ENCODE measurements at places on chromosomes 3 and 15.
A peak's percentile ranks its signal among the peaks of the same experiment; 100 is the strongest.

GRCh38 chr3:173889596-173889995, 492.1 kb downstream of the NLGN1 start:
- DNase-seq, result no peak

DNA sequence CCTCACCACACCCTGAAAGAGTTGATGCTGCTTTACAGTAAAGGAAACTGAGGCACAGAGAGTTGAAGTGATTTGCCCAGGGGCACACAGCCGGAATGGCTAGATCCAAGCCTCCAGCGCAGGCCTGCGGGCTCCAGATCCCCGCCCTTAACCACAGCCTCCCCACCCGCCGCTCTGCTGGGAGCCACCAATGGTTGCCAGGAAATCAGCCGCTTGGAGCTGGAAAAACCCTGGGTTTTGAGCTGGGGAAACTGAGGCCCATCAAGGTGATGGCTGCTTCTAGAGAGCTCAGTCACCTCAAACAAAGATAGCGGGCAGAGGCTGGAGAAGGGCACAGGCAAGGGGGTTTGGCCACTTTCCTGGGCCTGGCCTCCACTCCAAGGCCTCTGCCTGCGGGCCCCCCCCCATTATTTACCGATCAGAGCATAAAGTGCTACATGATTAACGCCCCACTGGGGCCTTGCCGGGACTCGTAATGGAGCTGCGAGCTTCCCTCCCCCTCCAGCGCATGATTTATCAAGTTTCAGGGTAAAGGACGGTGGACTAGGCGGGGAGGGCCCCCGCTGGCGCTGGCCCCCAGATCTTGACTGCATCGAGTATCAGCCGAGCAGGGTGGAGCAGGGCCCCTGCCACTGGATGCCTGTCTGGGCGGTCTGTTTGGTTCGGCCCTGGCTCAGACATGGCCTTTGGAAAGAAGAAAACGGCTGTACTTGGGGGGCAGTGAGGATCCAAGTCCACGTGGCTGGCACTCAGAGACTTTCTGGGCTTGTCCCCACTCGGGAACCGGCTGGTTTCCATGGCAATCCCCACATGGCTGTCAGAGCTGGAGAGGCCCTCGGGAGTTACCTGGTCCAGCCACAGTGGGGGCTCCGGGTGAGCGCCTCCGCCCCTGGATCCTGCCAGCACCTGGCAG, 9.1 kb downstream of the PLXND1 start:
- DNase-seq, result no peak

- peak; percentile 73 for DNase-seq
These were observed 23.5 kb downstream of the DNAH1 start for GRCh38 chr3:52339612-52340011.

DNA sequence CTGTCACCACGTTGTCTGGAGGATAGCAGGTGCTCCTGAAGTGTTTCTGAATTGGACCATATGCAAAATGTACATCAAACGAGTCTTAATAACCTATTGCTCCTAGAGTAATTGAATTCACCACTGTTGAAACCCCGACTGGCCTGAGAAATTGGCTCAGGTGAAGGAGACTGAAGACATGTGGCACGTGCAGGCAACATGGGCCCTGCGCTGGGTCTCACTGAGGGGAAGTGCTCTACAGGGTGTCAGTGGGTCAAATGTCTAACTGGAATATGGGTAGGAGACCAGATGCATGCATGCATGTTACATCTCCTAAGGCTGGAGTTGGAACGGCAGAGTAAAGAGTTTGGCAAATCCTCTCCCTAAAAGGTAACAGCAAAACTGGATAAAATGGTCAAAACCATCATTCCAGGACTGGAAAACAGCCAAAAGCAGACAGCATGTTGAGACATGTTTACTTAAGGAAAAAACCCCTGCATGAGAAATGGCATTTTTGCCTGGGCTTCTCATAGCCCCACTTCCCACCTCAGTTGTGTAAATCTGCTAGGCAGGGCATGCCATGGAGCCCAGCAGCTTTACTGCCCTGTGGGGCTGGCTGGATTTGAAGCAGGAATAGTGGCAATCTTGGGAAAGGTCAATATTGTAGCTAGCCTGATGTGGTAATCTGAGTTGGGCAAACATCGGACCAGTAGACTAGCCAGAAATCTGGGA, 131.3 kb downstream of the TJP1 start:
- DNase-seq, result no peak

DNA sequence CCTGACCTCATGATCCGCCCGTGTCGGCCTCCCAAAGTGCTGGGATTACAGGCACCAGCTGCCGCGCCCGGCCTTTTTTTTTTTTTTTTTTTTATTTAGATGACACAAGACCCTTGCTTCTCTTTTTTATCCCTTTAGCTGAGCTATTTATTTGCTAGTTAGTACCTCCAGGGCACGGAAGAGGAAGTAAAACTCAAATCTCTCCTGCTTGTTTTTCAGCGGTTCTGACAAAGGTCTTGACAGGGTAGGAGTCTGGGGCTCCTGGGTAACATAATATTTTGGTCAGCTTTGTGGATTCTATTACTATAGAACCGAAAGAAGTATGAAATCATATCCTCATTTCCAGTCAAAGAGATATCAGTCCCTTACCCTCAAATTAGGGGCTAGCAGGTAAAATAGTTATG, 44.0 kb upstream of the ETV5 start:
- DNase-seq, result peak; percentile 85

- no peak for DNase-seq
These were observed 76.6 kb downstream of the LRRFIP2 start for GRCh38 chr3:37097776-37098175.

DNA sequence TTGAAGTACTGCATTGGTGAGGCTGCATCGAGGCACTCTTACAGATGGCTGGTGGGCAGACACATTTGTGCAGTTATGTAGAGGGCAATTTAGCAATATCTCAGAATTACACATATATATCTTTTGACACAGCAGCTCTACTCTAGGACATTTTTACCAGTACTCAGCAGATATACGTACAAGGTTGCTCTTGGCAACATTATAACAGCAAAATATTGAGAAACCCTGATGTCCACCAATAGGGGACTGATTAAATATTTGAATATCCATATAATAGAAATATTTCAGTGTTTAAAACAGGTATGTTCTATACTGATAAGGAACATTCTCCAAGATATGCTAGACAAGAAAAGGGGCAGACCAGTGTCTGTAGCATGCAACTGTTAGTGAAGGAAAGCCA, 7.9 kb upstream of the FBXO22 start:
- DNase-seq, result no peak

- no peak for DNase-seq
These were observed 72.1 kb downstream of the APBA2 start for GRCh38 chr15:28957606-28958498.

- no peak for DNase-seq
These were observed 53.8 kb upstream of the CORO2B start for GRCh38 chr15:68524753-68525584.

- no peak for DNase-seq
These were observed 15.3 kb downstream of the LMLN start for GRCh38 chr3:197975311-197975710.

DNA sequence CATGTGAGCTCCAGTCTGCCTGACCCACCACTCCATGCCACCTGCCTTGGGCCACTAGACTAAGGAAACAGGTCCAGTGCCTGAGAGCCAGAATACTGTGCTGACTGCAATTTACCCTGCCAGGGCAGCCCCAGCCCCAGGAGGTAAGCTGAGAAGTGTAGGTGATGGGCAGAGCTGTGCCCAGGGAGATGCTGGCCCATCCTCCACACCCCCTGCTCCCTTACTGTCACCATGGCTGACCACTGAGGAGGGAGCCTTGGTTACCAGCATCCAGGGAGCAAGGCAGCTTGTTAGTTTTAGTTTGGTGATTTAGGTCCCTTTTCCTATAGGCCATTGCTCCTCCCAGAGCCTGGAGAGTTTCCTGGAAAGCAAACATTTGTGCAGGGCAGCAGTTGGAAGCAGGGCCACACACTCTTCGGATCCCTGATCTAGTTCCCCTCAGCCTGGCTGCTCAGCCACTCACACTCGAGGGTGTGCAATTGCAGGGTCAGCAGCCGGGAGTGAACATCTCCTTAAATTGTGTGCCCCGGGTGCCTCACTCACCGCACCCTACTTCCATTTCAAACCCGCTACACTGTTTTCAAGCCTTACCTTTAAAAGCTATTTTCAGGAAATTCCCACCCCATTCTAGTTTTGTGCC, 2.0 kb downstream of the GALNT15 start:
- DNase-seq, result no peak

DNA sequence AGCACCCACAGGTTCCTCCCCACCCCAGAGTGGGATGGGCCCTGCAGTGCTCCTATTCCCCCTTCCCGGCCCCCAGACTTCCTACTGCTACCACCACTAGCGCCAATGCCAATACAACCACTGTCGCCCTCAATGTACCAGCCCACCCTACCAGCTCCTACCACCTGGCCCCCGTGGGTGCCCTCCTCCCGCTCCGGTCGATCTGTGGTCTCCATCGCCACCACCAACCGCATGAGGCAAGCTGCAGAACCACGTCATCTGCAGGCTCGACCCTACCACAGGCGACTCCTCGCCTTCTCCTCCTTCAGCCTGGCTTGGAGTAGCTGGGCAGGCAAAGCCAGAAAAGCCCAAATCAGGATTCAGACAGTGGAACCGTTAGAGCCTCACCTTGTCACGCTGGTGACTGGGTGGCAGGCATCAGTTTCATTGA, 179.3 kb downstream of the POTEB3 start:
- DNase-seq, result peak; percentile 0

DNA sequence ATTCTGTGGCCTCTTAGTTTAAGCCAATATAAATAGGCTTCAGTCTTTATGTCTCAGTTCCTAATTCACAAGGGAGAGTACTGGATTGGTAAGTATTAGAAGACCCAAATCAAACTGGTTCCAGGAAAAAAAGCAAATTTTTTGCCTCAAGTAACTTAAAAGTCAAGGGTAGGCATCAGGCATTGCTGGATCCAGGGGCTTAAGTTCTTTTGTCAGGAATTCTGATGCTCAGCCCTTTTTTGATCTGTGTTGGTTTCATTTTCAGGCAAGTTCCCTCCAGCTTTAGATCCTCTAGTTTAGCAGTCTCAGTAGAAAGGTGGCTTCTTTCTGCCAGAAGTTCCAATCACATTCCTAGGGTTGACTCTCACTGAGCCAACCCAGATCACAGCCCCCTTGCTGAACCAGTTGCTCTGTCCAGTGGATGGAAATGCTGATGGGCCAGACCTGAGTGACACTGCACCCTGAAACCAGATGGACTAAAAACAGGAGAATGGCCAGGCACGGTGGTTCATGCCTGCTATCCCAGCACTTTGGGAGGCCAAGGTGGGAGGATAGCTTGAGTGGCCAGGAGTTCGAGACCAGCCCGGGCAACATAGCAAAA, 253.5 kb downstream of the SHQ1 start:
- no peak for DNase-seq

DNA sequence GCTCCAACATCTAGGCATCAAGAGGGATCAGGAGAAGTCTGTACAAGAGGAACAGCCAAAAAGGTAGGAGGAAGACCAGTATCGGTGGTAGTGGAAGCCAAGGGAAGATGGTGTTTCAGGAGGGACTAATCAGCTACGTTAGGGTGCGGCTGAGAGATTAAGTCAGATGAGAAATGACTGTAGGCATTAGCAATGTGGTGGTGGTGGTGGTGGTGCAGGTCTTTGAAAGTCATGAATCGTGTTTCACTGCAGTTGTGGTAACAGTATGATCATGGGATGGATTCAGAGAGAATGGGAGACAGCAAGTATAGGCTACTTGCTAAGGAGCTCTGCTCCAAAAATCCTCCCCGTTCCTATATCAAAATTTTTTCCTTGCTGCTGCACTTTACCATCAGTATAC, 35.5 kb downstream of the ASTE1 start:
- no peak for DNase-seq

DNA sequence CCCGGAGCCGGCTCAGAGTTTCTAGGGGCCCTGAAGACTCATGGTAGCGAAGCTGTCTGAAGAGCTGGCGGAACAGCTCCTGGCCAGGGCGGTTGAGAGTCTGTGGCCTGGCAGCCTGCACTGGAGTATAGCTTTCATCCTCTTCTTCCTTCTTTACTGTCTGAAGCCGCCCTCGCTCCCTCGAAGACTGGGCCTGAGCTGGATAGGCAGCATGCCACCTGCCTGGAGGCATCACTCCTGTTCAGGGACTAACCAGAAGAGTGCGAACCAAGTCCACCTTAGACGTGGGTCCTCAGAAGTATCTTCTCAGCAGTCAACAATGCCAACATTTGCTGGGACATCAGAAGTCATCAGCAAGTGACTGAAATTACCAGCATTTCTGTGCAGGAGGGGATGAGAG, 22.2 kb downstream of the ZNF445 start:
- DNase-seq, result no peak

DNA sequence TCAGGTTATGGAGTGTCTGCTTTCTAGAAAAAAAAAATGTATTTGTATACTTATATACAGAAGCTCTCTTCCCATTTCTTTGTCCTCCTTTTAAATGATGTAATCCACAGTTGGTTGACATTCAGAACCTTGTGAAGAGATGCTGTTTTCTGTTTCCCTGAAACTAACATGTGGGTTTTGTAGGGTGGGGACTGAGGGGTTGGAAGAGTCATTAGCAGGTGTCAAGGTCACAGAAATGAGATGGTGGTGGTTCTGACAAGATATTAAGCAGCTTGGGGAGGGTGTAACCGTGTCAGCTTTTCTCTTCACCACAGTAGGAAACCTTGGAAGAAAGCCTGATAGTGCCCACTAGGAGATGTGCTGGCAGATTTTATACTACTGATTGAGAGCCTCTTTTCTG, 2.4 kb downstream of the RASA2 start:
- peak; percentile 21 for DNase-seq

DNA sequence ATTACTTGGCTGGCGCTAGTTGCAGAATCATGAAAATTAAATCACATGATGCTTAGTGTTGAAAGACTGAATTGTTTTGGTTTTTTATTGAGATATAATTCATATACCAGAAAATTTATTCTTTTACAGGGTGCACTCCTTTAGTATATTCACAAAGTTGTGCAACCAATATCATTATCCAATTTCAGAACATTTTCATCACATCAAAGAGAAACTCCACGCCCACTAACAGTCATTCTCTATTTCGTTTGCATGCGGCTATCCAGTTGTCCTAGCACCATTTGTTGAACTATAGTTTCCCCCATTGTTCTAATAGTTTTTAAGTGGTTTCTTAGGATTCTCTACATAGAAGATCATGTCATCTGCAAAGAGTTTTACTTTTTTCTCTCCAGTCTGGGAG, 3.7 kb downstream of the EHD4 start:
- DNase-seq, result peak; percentile 81

DNA sequence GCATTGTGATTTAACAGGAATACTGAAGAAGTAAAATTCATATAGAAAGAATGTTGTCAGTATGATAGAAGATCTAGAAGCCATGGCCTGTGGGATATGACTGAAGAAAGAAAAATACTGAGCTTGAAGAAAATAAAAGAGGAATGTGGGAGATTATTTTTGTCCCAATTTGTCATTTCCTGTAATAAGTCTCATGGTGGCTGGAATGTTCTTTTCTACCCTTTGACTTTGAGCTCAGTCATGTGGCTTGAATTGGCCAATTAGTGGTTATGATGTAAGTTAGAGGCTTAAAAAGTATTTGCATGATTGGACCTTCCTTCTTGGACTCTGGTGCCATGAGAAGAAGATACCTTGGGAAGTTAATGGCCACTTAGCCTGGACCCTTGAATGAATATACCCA, 14.1 kb downstream of the APH1B start:
- DNase-seq, result peak; percentile 79

- DNase-seq, result no peak
These were observed 624.6 kb downstream of the ZPLD1 start for GRCh38 chr3:103059432-103059831.
